NCI-H2081 (cell line): ENCODE measurements at places on chromosomes 2 and 18.
A peak's percentile ranks its signal among the peaks of the same experiment; 100 is the strongest.

DNA sequence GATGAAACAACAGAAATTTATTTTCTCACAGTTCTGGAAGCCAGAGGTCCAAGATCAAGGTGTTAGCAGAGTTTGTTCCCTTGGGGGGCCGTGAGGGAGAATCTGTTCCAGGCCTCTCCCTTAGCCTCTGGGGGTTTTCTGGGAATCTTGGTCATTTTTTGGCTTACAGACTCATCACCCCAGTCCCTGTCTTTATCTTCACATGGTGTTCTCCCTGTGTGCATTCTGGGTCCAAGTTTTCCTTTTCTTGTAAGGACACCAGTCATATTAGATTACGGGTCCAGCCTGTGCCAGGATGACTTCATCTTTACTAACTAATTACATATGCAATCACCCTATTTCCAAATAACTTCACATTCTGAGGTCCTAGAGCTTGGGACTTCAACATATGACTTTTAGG, 292.5 kb upstream of the TRIB2 start:
- no peak for DNase-seq

GRCh38 chr2:46970334-46971288, 55.0 kb upstream of the MCFD2 start:
- no peak for DNase-seq

DNA sequence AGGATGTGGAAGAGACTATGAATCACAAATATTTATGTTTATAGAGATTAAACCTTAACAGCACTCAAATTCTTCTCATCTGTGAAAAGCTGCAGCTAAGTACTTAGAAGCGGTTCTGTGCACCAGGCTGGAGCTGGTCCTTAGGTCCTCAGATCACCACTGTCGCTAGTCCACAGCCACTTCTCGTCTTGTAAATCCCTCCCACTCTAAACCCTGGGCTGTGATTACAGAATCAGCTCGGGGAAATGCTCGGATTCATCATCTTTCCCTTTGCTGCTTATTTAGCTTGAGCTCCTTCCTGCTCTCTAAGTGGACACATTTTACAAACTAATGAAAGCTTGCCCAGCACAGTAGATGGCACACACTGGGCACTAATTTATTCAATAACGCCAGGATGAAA, 61.7 kb downstream of the RNF152 start:
- DNase-seq: no peak

- DNase-seq: no peak
Measured at GRCh38 chr2:240703417-240704341, 12.0 kb downstream of the AQP12A start.

GRCh38 chr2:152587187-152587947, 129.9 kb downstream of the PRPF40A start:
- DNase-seq: no peak

- no peak for DNase-seq
Measured at GRCh38 chr2:105774781-105775337, 30.1 kb downstream of the NCK2 start.

GRCh38 chr2:240551288-240551687, 6.5 kb downstream of the ANKMY1 start:
- DNase-seq: no peak

DNA sequence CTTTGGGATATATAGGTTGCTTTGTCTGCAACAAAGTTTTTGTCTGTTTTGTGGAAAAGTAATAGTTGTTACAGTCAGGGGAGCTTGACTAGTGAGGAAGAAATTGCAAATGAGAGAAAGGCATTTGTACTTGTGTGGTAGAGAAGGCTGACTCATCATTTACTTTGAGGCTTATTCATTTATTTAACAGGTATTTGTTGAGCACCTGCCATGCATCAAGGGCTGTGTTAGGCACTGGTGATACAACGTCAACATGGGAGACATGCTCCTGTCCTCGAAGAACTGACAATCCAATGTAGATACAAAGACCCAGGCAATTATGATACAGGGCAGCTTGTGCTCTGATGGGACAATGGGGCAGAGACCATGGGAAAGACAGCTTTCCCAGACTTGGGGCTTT, 79.5 kb downstream of the UPP2 start:
- no peak for DNase-seq

DNA sequence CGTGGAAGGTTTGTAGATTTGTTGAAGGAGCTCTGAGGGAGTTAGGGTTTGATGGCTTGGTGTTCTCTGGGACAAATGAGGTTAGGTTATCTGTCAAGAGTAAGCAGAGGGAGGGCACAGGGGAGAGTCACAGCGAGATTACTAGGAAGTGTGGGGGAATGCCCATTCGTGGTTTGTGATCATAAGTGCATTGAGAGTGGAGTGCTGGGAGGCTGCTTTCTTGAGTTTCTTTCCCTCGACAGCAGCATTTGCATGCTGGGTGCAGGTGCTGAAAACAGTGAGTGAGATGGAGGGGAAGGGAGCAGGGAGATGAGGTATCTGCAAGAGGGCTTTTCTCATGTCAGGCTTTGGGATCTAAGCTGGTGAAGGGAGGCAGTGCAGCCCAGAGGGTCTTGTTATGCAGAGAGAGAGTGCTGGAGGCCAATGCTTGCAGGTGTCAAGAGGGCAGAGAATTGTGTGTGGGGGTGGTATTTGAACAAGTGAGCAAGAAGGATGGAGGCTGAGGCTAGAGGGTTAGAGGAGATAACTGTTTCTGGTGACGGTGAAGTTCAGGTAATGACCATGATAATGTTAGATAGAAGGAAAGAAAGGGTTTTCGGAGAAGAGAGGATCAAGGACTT, 8.8 kb downstream of the RALB start:
- no peak for DNase-seq

- peak; percentile 64 for DNase-seq
Measured at GRCh38 chr2:173568054-173568453, 213.4 kb downstream of the CDCA7 start.

DNA sequence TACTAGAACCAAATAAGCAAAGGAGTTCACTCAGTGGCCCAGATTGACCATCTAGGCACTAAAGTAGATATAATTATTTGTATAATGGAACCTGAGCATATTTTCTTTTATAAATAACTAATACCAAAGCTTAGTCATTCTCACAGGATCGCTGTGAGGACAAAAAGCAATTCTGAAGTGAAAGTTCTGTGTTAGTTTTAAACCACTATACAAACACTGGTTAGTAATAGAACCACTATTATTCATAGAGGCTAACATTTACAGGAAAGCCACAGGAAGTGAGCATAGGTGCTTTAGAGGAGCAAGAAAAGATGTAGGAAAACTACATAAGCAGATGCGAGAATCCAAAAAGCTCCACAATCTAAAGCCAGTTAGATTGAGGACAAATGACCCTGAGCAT, 364.7 kb downstream of the XIRP2 start:
- DNase-seq: no peak

GRCh38 chr2:235050980-235051351, 99.1 kb downstream of the SH3BP4 start:
- peak; percentile 99 for DNase-seq

- no peak for DNase-seq
Measured at GRCh38 chr2:100676346-100676745, 113.6 kb downstream of the PDCL3 start.

GRCh38 chr2:218558986-218559385, 9.2 kb downstream of the USP37 start:
- no peak for DNase-seq

DNA sequence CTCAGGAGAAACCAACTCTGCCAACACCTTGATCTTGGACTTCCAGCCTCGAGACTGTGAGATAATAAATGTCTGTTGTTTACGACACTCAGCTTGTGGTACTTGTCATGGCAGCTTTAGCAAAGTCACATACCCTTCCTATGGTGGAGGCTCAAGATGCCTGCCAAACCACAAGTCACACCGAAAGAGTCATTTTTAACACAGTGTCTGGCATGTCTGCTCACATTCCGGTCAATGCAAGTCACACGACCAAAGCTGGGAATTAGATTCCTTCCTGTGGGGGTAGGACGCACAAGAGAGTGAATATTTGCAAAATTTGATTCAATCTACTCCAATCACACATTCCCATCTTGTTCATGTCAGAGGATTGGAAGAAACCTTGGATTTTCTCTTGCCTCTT, 24.6 kb downstream of the KCNE4 start:
- no peak for DNase-seq

GRCh38 chr2:50443288-50443687, 588.6 kb downstream of the NRXN1 start:
- DNase-seq: peak; percentile 38

GRCh38 chr18:32366586-32367538, 103.8 kb downstream of the GAREM1 start:
- no peak for DNase-seq

GRCh38 chr18:13017247-13017875, 26.2 kb downstream of the CEP192 start:
- no peak for DNase-seq

- peak; percentile 15 for DNase-seq
Measured at GRCh38 chr2:55111570-55112228, 61.4 kb upstream of the RTN4 start.

DNA sequence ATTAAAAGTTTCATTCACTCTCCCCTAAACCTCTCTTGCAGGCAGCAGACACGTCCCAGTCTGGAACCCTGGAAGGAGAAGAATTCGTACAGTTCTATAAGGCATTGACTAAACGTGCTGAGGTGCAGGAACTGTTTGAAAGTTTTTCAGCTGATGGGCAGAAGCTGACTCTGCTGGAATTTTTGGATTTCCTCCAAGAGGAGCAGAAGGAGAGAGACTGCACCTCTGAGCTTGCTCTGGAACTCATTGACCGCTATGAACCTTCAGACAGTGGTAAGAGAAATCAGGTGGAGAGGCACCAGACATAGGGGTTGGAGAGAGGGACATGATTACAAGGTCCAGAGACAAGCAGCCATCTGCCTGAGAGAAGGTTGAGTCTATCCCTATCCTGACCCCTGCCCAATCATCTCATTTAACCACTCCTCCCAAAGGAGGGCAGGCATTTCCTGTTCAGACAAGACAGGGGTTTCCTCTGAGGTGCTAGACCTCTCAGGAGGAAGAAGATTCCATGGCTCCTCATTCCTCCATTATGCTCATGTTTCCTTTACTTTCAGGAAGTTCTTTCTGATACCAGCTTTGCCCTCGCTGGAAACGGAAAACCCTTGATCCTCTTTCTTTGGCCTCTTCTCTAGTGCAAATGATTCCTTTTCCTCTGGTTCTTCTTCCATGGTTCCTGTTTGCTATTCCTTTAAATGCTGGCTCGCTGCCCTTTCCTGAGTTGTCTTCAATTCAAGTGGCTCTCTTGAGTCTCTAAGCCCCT, 15.1 kb downstream of the PLCD4 start:
- no peak for DNase-seq

DNA sequence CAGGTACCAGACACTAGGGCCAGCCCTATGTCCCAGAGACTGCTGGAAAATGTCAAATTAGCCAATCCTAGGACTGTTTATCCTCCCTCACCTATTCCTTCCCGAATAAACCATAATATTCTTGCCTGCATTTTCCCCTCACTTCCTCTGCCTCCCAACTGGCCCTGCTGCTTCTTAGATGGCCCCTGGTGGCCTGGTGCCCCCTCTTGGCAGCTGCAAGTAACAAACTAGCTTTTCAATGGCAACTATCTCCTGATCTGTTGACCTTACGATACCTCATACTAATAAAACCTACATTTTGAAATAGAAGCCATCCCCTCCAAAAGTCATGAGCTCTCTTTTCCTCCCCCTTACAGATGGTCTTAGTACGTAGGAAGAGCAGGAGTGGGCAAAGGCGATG, 132.0 kb downstream of the ALPK2 start:
- peak; percentile 25 for DNase-seq

DNA sequence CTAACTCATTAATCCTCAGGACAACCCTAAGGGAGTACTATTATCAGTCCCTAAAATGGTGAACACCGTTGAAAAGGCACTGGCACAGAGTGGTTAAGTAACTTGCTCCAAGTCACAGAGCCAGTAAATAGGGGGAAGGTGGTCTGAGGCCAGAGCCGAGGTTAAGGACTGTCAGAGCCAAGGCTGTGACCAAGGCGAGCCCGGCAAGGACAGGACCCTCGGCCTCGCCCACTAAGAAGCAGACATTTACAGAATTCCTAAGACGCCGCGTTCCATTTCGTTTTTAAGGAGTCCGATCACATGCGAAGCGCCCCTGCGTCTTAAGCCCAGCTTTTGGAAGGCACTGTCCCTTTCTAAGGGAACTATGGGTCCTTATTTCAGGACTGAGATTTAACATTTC, 1.1 kb downstream of the PDIA6 start:
- no peak for DNase-seq

DNA sequence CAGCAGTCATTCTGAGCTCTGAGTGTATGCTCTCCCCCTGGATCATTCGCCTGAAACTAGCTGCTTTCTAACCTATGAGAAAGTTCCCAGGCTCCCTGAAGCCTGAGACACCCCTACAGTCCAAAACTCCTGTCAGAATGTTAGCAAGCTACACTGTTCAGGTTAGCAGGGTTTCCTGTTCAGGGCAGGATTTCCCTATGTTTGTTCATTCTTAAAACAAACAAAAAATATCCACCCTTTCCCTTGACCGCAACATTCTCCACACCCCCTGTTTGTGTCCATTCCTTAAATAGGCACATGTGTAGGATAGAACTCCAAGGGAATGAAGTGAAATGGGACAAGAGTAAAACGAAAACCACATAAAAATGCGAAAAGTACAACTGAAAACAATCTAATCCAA, 83.1 kb downstream of the KLF7 start:
- DNase-seq: no peak

DNA sequence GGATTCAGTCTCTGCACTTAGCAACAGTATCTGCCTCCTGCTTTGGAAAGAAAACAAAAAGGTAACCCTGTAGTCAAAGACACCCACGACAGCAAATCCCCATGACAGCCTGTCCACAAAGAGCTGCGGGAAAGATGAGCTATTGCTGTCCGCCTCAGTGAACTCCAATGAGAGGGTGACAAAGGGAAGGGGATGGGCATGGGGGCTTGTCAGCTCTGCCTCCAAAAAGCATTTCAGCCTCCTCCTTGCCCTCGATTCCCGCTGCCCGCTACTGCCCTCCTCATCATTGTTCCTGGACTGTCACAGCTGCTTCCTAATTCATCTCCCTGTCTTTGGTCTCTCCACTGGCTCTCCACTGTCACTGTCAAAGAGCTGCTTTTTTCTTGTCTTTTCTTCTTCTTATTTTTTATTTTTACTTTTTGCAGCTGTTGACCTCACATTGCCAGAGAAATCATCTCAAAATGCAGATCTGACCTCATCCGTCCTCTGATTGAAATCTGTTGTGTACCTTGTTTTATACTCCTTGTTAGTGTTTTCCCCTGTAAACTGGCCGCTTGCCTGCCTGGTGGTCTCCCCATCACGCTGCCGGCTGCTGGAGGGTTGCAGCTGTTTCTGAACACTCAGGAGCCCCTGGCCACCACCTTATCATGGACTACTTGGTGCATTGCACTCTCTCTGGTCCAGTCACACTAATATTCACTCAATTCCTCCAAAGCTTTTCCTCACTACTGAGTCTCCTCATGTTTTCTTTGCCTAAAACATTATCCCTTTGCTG, 7.9 kb upstream of the E2F6 start:
- DNase-seq: no peak

- no peak for DNase-seq
Measured at GRCh38 chr18:42072407-42072806, 117.4 kb downstream of the PIK3C3 start.

DNA sequence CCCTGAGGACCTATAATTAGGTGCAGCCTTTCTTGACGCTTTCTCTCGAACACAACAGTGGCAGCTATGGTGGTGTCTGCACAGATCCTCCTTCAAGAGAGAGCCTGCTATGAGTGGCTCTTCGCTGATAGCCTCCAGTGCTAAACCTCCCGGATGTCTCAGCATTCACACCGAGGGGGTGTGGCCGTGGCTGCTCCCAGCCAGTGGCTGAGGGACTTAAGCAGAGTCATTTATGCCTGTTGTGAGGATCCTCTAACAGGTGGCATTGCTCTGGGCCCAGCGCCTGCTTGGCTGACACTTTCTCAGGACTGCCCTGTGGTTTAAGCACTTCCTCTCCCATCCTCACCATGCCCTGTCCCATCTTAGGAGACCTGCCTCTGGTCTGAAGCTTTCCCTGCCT, 592.0 kb upstream of the LRRTM1 start:
- DNase-seq: no peak
